ENCODE measurements at places on chromosomes 1 and 21.

DNA sequence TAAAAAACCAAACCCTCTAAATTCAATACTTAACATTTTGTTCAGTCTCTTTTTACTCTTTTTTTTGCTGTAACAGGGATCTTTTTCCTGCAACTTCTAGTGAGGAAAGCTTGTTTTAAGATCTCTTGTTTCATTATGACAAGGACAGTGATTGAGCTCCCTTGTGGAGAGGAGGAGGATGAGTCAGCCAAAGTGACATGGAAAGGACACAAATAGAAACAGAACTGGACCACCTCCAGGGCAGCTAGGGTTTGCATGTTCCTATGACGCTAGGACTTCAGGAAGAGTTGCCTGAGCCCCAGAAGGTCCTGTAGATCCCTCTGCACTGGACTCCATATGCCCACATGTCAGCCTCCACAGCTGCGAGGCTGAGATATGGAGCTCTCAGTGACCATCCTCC, 212.6 kb upstream of the FAM78B start:
- DNase-seq = no peak

GRCh38 chr1:233180641-233181364, 114.7 kb downstream of the PCNX2 start:
- no peak for DNase-seq

GRCh38 chr1:100706296-100706695, 13.2 kb upstream of the VCAM1 start:
- DNase-seq = no peak

GRCh38 chr1:15323351-15323988, 76.4 kb downstream of the FHAD1 start:
- DNase-seq = peak; percentile 77

GRCh38 chr1:201525193-201525778, 13.6 kb upstream of the NAV1 start:
- no peak for DNase-seq
